ENCODE measurements at places on chromosomes 2 and 18. TPM values are rescaled to one million over a fixed set of nuclear protein-coding genes. Genes with fewer than 3 reads are reported as not detected.

- DNase-seq: peak; percentile 89
Observed at GRCh38 chr2:15939556-15939853, 845 bp upstream of the MYCN start.

DNA sequence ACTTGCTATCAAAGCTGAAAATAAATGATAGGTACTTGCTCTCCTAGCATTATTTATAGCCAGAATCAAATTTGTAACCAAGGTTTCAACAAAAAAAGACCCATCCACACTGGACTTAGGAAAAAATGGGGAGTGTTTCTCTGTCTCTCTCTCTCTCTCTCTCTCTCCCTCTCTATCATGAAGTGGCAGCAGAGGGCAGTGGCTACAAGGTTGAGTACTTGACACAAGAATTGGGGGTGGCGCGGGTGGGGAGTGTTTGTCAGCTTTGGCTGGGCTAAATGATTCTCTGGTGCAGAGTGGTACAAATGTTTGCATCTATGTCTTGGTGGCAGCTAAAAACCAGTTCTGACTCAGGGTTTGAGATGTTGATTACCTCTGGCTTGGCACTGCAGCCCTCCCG lies 85.0 kb downstream of the RBM43 start:
- no peak for DNase-seq

- DNase-seq: no peak
Observed at GRCh38 chr2:101768556-101769220, 71.2 kb downstream of the MAP4K4 start.

DNA sequence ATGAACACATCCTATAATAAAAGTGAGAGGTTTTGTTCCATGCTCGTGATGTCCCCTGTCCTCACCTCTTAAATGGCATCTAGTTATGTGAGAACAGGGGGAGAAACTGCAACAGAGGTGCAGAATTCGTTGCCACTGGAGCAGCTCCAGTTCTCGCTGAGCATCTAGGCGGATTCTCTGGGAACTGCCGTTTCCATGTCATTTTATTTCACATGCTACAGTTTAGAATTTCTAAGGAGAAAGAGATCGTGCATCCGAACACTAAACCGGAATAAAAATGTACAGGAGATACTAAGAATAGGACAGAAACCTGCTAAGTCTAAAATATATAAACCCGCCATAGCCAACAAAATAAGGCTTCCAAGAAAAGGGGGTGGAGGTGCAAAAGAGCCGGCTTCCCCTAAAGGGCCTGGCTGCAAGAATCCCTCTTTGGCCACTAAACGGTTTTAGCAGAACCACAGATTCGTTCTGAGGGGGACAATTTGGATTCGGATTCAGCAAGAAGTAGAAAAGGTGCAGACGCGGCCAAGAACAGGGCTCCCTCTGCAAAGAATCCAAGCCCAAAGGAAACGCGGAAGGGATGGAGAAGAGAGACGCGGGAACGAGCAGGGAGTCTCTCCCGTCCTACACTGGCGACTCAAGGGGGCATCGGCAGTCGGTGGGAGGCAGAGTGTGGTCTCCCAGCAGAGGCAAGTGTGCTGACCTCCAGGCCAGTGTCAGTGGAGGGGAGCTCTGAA lies 1.3 kb downstream of the TMEM163 start:
- DNase-seq: no peak

DNA sequence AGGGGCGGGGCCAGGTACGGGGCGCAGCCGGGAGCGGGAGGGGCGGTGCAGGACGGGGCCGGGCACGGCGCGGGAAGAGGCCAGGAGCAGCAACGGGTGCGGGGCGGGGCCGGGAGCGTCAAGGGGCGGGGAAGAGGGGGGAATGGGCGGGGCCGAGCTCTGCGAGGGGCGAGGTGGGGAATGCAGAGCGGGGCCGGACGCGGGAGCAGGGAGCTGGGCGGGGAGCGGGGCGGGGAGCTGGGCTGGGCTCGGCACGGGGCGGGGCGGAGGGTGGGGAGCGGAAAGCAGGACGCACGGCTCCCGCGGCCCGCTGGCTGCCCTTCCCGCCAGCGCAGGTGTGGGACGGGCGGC lies at the start of gene IMPA2:
Gene IMPA2 (plus strand): TSS at position 316 of the 351 bp plus-strand sequence. CDS start 163 bp downstream, outside the sequence.
- DNase-seq: no peak

DNA sequence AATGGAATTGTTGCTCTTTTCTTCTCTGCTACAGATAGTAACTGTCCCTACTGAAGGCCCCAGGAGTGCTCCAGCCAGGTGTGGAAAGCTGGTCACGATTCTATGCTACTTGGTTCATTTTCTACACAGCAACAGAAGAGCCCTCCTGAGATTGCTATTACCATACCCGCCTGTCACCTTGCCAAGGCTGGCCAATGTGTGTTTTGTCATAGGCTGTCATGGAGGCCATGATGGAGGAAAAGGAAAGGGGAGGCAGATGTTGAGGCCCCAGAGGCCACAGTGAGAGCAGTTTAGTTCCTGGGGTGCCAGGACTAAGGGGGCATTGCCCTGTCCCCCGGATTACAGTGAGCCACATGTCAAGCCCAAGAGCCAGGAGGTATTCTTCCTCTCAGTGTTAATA lies 952 bp downstream of the ELMOD3 start:
- no peak for DNase-seq

GRCh38 chr2:157447031-157447430 lies 3.1 kb upstream of the CYTIP start:
- DNase-seq: no peak

- no peak for DNase-seq
Observed at GRCh38 chr2:40488927-40489677, 37.2 kb upstream of the SLC8A1 start.

EPB41L5 gene
- total RNA-seq: 19.9 TPM
